ENCODE measurements at places on chromosomes 2 and 18. TPM values are rescaled to one million over a fixed set of nuclear protein-coding genes. Genes with fewer than 3 reads are reported as not detected.

The FAP gene
- not detected for total RNA-seq

The CD226 gene
- total RNA-seq, result 0.05 TPM

The LIMS3 gene
- 0.98 TPM for total RNA-seq

The IL1RN gene
- not detected for total RNA-seq

The KLHL29 gene
- 36.5 TPM for total RNA-seq

The GPR45 gene
- 0.44 TPM for total RNA-seq

The HAAO gene
- not detected for total RNA-seq

The KANSL1L gene
- 26.4 TPM for total RNA-seq

The SLC14A1 gene
- total RNA-seq, result not detected

The RTP5 gene
- total RNA-seq, result not detected

The UGT1A5 gene
- not detected for total RNA-seq

The NT5C1B gene
- not detected for total RNA-seq

The RAX gene
- total RNA-seq, result not detected

The CD8A gene
- total RNA-seq, result 0.59 TPM

The RGPD4 gene
- 0.12 TPM for total RNA-seq

The CCNYL1 gene
- 18.0 TPM for total RNA-seq

The PCGF1 gene
- total RNA-seq, result 32.3 TPM

The KATNAL2 gene
- total RNA-seq, result 2.4 TPM

The AFF3 gene
- 125 TPM for total RNA-seq

The MC5R gene
- not detected for total RNA-seq

The CFC1 gene
- total RNA-seq, result 1.8 TPM

The DYNAP gene
- not detected for total RNA-seq

The ABCG8 gene
- total RNA-seq, result not detected

The DLX2 gene
- total RNA-seq, result 1.4 TPM
